ENCODE measurements at places on chromosomes 4 and X.

- DNase-seq = no peak
Measured at GRCh38 chrX:133983256-133983973, 2.0 kb downstream of the GPC3 start.

GRCh38 chr4:25424539-25425228 is 47.6 kb downstream of the ANAPC4 start:
- no peak for DNase-seq

DNA sequence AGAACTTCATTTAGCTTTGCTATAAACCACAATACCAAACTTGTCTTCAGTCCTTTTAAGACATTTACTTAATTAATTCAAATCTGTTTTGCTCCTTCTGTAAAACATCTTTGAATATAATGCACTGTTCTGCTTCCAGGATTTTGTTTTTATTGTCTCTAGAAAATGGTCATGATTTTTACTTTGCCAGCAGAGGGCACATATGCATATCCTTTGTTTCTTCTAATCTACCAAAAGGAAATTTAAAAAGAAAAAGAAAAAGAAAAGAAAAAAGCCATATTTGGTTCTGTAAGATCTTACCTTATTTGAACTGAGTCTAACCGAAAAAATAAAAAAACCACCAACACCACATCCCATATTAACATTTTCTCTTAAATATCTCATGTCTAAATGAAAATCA is 101.9 kb upstream of the CCSER1 start:
- DNase-seq = no peak

GRCh38 chr4:158374318-158374717 is 147.4 kb upstream of the RXFP1 start:
- no peak for DNase-seq

DNA sequence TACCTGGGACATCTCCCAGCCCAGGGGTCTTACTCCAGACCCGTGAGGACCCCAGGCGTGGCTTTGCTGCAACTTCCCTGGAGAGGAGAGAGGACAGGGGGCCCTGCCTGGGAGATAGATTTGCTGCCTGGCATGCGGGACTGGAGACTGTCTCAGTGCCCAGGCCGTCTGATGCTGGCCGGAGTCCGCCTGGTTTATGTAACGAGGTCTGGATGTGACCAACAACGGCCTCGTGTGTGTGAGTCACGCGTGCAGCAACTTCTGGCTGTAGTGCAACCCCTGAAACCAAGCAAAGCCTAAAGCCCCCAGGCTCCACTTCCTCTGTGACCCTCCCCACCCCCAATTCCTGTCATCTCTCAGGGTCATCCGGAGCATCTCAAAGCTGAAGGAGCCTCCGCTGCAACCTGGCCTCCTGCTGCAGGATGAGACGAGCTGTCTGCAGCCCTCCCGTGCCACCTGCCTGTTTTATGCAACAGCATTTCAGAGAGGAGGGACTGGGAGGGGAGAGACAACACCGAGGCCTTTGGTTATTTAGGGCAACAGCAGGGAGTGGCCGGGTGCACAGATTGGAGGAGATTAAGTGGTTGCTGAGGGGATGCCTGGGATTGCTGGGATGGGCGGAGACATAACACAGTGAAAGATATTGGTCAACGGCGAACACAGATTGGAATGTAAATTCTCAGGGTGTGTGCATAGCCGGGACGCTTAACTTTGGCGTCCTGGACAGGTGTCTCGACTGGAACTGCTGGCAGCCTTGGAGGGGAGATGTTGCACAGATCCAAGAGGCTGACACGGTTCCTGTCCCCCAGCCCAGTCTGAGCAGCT is 16.0 kb downstream of the XG start:
- no peak for DNase-seq

DNA sequence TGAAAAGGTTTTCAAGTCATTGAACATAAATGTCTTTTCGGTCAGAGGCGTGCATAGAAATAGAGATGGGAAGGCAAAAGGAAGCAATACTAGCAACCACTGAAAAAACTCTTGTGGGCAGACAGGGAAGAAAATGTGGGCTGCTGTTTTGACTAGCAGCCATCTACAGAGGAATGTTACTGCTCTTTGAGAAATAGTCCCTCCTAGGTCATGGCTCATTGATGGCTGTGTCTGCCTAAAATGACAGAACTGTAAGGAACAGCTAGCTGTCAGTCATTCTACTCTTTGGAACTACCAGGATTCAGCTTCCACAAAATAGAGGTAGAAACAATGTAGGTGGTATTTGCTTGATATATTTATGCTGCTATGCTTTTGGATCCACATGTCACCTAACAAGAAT is 26.9 kb upstream of the TMPRSS11B start:
- DNase-seq = no peak

DNA sequence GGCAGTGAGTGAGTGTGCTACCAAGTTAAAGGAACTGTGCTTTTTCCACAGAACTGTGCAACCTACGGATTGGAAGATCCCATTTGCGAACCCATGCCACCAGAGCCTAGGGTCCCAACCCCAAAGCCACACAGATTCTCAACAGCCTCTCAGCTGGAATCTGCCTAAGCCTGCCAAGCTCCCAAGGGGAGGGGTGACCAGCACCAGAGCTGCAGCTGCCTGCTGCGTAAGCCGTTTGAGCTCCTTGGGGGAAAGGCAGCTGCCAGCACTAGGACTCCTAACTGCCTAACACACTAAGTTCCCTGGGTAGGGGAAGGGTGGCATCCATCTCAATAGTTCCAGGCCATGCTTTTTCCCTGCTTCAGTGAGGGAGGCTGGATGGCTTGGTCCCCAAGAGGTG is 738.1 kb upstream of the PRKX start:
- DNase-seq = no peak

GRCh38 chr4:173167758-173168395 is 734 bp upstream of the GALNT7 start:
- DNase-seq = no peak
